Stimulated activated CD4-positive, alpha-beta T cell treated with anti-CD3 and anti-CD28 coated beads, TNF-alpha, amount 100 ng/mL, for 24 hours (primary cell): ENCODE measurements at places on chromosomes 6 and 20.
A peak's percentile ranks its signal among the peaks of the same experiment; 100 is the strongest.

- DNase-seq: no peak
Measured at GRCh38 chr6:43834528-43835155, 64.6 kb downstream of the VEGFA start.

DNA sequence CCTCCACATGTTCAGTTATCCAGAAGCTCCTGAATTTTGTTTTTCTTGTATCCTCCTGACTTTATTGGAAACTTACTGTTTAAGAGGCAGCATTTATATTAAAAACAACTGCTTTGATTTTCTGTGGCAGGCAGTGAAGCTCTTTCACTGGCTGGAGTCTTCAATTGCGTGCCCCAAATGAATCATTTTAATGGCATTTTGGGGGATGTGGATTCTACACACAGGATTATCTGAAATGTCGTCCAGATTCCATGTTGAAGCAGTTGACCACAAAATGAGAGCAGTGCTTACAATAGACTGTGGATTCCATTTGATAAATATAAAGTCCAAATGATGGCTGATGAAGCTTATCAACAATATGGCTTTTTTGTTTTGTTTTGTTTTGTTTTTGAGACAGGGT is 41.0 kb upstream of the HIVEP1 start:
- no peak for DNase-seq

DNA sequence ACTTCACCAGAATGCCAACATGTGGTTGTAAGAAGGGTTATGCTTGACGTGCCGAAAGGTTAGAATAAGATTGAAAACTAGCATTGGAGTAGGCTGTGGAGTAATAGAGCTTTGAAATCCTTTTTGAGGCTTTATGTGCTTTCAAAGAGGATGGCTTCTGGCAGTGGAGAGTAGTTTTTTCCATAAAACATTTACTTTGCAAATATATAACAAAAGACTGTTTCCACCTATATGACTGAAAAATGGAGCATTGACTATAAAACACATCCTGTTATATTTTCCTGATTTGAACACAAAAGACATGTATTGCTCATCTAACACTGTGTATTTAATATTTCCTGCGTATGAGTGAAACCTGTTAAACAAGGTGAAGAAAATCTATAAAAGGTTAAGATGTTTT is 38.8 kb downstream of the ZFAND3 start:
- no peak for DNase-seq

DNA sequence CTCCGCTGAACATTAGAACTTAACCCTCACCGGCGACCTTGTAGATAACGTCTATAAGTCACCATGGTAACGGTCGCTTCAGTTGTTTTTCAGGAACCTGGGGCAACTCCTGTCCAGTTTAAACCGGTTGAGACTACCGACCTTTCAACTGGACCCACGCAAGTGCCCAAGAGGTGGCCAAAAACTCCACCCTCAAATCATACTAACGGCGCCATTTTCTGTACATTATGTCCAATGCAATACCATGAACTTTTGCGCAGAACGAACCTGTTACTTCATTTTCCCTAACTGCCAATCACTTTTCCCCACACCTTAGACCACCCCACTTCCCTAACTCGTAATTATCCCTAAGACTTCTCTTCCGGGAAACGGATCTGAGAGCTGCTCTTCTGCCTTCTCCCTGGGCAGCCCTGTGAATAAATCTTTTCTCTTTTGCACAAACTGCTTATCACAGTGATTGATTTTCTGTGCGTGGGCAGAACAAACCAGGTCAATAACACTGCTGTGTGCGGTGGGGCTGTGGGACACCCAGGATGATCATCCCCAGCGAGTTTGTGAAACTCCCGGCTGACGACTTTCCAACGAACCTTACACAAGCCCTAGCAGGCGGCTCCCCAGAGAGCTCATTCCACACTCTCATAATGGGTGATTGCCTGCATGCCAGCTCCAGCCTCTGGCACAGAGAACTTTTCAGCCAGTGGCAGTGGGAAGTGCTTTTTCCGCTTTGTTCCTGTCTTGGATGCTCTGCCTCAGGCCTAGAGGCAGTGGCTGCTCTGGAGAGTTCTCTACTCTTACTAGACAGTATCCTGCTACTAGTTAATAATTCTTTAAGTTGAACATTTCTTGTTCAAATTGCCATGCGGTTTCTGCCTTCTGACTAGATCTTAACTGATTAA is 28.6 kb downstream of the GPX5 start:
- no peak for DNase-seq

DNA sequence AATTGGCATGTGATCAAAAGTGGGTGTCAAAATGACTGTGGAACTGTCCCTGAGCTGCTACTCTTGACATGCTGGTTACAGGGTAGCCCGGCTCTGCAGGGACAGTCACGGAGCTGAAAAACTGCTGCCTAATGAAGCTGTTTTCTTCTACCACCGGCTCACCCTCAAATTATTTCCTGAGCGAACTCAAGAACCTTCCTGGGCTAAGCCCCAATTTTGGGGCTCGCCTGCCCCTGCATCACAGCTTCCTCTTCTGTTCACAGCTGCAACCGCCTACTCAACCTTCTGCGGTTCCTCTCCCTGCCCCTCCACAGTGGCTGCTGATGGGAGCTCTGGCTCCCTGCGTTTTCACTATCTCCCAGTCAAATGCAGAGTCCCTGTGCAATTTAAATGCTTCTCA is 110.8 kb upstream of the MLN start:
- DNase-seq: peak; percentile 21

DNA sequence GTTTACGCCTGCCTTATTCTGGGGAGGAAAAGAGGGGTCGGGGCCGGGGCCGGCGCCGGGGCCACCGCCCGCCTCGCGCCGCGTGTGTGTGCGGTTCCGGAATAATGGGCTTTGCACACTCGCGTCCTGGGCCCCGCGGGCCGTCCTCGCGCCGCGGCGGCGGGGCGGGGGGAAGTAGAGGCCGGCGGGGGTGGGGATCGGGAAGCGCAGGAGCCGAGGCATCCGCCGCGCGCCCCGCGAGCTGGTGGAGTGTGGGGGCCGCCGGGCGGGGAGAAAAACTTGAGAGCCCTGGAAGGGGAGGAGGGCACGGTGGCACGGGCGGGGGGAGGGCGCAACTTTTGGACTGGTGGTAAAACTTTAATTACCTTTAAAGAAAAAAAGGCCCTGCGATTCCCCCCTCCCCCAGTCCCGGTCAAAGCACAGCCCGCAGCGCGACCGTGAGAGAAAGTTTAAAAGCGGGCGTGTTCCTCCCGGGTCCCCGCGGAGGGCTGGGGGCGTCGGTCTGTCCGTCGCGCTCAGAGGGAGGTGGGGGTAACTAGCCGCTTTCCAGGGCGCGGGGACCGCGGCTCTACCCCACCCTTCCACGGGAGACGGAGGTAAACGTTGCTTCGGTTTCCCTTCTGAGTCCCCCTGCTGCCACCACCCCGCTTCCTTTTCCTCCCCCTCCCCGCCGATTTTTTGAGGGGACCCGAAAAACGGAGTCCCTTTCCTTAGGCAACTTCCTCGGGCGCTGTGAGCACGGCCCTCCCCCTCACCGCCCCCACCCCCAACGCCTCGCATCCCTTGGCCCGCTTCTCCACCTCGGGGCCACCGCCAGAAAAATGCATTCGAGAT is 1.9 kb downstream of the L3MBTL3 start:
- DNase-seq: no peak

DNA sequence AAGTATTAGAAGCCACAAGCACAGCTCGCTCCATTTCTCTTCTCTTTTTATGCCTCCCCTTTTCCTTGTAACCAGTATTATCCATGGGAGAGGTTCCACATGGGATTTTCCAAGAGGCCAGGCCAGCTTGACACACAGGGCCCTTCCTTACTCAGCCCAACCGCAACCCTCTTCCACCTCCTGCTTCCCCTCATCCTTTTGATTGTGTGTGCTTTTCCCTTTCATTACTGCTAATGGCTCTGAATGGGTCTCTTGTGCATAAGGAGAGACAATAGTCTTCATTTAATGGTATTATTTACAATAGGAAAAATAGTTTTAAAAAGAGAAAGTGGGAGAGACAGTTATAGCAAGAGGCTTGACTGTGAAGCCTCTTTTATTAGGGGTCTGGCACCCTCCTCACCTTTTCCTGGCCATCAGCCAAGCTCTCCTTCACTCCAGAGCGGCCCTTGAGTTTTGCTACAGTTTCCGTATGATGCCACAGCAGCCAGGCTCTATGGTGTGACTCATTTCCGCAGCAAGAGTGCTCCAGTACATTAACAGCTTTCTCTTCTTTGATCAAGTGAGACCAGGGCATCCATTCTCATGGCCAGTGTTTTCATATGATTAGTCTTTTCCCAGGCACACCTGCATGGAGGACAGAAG is 579.5 kb downstream of the TFAP2B start:
- no peak for DNase-seq
